ENCODE measurements at places on chromosomes 7 and 10.

DNA sequence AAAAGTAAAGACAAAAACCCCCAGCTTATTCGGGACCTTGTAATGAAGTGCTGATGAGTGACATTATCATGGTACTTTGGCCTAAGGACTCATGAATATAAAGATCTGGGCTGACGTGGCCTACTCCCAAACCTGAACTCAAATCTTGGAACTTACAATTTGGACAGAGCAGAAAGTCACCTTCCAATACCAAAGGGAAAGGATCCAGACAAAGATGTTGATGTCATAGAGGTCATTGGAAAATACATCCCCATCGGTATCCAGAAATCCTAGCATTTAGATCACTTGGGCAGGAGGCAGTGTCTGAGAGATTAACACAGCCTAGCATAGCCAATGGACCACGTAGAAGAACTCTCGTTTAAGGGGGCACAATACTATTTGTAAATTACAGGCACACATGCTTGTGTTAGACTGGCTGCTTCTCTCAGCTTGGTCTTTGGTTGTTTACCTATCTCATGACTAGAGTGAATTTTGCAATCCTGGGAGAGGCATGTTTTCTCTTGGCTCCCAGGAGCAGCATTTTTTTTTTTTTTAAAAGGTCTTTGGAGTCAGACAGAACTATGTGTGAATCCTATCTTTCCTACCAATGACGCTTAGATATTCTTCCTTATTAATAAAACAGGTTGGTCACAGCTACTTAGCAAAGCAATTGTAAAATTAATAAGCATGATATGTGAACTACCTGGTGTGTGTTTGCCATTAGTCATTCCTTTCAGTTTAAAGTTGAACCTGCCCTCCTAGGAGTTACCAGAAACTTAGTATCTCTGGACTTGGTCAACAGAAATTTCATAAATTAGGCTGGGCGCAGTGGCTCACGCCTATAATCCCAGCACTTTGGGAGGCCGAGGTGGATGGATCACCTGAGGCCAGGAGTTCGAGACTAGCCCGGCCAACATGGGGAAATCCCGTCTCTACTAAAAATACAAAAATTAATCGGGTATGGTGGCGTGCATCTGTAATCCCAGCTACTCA lies 27.8 kb upstream of the MRPS33 start:
- DNase-seq: no peak

DNA sequence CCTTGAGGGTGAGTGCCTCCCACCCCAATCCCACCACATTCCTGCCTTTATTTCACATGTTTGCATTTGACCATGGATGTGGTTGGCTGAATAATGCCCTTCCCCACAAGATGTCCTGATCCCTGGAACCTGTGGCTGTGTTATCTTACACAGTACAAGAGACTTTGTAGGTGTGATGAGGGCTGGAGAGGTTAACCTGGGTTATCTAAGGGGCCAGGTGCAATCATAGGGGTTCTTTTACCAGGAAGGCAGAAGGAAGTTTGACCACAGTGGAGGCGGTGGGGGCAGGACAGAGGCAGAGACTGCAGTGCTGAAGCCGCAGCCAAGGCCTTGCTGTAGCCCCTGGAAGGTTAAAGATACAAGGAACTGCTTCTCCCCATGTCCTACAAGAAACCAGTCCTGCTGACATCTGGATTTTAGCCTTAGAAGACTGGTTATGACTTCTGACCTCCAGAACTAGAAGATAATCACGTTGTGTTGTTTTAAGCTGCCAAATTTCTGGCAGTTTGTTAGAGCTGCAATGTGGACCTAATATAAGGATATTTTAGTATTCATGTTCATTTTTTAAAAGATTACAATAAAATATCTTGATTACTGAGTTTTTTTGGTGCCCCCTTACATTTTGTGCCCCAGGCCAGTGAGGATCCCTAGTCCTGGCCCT lies 136.6 kb downstream of the ARHGAP22 start:
- no peak for DNase-seq

- no peak for DNase-seq
Measured at GRCh38 chr7:24910551-24911212, 69.3 kb downstream of the OSBPL3 start.

DNA sequence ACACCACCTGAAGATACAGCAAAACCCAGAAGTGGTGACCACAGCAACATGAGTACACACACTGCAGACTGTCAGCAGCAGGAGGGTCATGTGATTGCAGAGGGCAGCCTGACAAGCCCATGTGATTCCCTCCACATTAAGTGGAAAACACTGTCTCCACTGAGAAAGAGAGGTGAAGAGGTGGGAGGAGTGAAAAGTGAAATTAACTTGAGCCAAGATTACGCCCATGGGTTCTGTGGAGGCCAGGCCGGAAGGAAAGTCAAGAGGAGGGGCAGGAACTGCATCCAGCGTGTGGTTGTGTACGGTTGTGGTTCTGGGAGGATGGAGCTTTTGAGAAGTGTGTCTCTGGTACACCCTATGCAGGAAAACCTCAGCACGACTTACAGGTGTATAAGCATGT lies 138.5 kb downstream of the PLXNA4 start:
- DNase-seq: no peak

- DNase-seq: no peak
Measured at GRCh38 chr10:42977032-42977416, 99.8 kb upstream of the RET start.

DNA sequence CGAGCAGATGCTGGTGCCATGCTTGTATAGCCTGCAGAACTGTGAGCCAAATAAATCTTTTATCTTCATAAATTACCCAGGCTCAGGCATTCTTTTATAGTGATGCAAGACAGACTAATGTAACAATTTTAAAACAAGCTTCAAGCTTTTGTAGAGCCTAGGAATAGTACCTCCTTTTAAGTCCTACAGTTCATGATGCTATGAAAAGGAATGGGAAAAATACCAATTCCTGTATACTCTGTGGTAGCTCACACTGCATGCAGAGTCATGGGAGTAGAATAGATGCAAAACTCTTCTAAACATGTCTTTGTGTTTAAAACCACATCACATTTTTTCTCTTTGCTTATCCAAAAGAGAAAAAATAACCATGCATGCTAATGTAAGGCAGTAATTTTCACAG lies 66.6 kb upstream of the WNT16 start:
- DNase-seq: no peak

GRCh38 chr7:84337429-84337828 lies 142.8 kb upstream of the SEMA3A start:
- no peak for DNase-seq

GRCh38 chr7:36881233-36881874 lies 157.1 kb upstream of the AOAH start:
- no peak for DNase-seq

DNA sequence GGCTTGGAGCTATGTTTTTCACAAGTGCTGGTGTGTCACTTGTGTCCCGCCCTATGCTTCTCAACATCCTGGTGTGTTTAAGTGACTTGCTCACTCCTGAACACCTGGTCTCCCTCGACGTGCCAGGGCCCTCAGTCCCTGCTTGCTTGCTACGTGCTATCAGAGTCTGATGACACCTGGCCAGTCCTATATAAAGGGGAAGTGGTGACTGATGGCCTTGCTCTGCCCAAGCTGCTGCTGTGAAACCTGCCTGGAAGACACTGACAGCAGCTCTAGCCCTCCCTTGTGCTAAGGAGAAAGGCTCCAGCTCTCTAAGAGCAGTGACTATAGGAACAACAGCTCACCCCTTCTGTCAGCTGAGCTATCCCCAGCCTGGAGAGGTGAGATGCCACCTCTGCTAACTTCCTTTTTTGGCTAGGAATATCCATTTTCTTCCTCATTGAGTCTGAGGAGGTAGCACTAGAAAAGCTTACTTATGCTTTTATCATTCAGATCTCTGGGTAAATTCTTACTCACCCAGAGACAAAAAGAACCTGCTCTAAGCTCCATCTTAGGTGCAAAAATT lies 77.2 kb upstream of the PLXNA4 start:
- DNase-seq: no peak

Measured in stimulated activated CD4-positive, alpha-beta T cell treated with anti-CD3 and anti-CD28 coated beads, Interleukin-15, amount 100 ng/mL, for 1 hour (primary cell).